Smooth muscle cell of bladder (primary cell): ENCODE measurements at places on chromosomes 13 and 19. TPM values are rescaled to one million over a fixed set of nuclear protein-coding genes. Genes with fewer than 3 reads are reported as not detected.

The CABP5 gene
- not detected in 2 replicates for total RNA-seq

The PLVAP gene
- total RNA-seq: 0.65 TPM in 1 of 2 replicates, not detected in the other

The CYP2F1 gene
- total RNA-seq: not detected in 2 replicates

The TNFRSF19 gene
- total RNA-seq: 5.7 and 11.9 TPM in 2 replicates

The ZNF439 gene
- 5.8 and 6.0 TPM in 2 replicates for total RNA-seq

The LILRA5 gene
- total RNA-seq: not detected in 2 replicates

The TMEM221 gene
- under 0.01 and 0.14 TPM in 2 replicates for total RNA-seq

The SIGLECL1 gene
- total RNA-seq: not detected in 2 replicates

The C1QTNF9 gene
- total RNA-seq: not detected in 2 replicates

The KLK4 gene
- not detected in 2 replicates for total RNA-seq

The C13orf42 gene
- total RNA-seq: not detected in 2 replicates

The STARD13 gene
- total RNA-seq: 22.0 and 43.4 TPM in 2 replicates

The DLEU7 gene
- total RNA-seq: under 0.01 TPM in 1 of 2 replicates, not detected in the other

The DMKN gene
- 4.0 and 18.3 TPM in 2 replicates for total RNA-seq

The N4BP2L1 gene
- 2.0 and 2.4 TPM in 2 replicates for total RNA-seq

The PGLYRP1 gene
- not detected in 2 replicates for total RNA-seq

The NLRP11 gene
- not detected in 2 replicates for total RNA-seq

The ZNF235 gene
- 2.3 and 2.6 TPM in 2 replicates for total RNA-seq

The HNRNPM gene
- 35.3 and 39.4 TPM in 2 replicates for total RNA-seq

The CEACAM5 gene
- total RNA-seq: not detected in 2 replicates

The CHERP gene
- 2.3 and 3.6 TPM in 2 replicates for total RNA-seq

The SH2D3A gene
- 0.28 TPM in 1 of 2 replicates, not detected in the other for total RNA-seq

The C5AR1 gene
- total RNA-seq: 0.09 TPM in 1 of 2 replicates, not detected in the other

The SYCN gene
- total RNA-seq: not detected in 2 replicates

The MATK gene
- under 0.01 and 0.09 TPM in 2 replicates for total RNA-seq

The ZNF528 gene
- 23.9 and 29.4 TPM in 2 replicates for total RNA-seq

The GPR12 gene
- not detected in 2 replicates for total RNA-seq
